ENCODE measurements at places on chromosomes 4 and X.
A peak's percentile ranks its signal among the peaks of the same experiment; 100 is the strongest.

DNA sequence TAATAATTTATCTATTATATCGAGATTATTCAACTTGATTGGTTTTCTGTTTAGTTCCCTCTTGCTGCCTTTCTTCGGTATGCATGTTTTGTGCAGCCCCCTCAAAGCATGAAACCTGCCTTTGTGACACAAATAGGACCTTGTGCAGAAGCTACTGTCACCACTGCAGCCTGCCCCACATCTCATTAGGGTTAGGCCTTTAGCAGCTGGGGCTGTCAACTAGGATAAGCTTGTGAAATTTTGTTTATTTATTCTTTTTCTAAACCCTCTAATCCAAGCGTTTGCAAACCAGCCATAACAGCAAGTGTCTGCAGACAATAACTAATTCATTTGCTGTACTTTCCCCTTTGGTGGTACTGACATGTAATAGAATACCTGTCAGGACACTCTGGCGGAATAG is 258.9 kb downstream of the RCHY1 start:
- no peak for DNase-seq

GRCh38 chr4:71456841-71457240 is 118.0 kb downstream of the SLC4A4 start:
- DNase-seq = no peak

DNA sequence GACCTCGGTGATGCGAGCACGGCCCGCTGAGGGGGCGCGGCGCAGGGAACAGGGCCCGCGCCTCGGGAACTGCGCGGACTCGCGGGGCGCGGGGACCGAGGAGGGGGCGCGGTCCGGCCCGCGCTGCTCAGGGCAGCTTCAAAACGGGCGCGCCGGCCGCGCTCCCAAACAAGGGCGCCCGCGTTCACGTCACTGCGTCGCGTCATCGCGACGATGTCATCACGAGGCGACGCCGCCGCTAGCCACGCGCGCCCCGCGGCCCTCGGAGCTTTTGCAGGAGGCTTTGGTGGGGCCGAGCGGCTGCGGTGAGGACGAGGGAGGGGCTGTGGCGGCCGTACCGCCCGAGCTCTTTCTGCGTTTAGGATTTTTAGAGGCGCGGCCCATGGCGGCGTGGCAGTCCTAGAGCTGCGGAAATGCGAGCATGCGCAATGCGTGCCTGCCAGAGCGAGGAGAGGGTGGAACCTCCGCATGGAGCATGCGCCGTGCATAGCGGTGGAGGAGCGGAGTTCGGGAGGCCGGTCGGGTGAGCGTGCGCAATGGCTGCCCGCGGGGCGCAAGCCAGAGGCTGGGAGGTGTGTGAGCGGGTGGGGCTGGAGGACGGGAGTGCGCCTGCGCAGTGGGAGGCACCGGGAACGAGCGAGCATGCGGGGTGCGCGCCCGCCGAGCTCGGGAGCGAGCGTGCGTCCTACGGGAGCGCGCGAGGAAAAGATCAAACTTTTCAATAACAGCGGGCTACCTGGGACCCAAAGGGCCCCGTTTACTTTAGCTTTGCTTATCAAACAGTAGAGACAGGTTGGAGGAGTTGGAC is at the start of gene PPP2R3B:
TSS of gene PPP2R3B (minus strand) at position 140 of the 808 bp plus-strand sequence. CDS start 216 bp downstream, outside the sequence.
- peak; percentile 94 for DNase-seq

- no peak for DNase-seq
These were observed 220.4 kb upstream of the AGTR2 start for GRCh38 chrX:115949900-115950822.

DNA sequence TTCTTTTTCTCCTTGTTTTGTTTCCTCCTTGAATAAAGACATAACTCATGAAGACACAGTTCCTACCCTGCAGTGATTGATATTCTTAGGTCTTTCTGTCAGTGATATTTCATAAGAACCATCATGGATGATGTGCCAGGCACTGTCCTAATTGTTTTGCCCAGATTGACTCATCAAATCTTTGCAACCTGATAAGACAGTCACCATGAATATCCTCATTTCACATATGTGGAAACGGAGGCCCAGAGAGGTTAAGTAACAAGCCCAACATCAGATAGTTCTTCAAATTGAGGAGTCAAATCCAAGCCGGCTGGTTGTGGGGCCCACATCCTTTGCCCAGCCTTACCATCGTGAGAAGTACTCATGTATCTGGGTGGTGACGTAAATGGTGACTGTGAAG is 69.9 kb downstream of the SEL1L3 start:
- DNase-seq = no peak

GRCh38 chr4:54330896-54331295 is 101.8 kb downstream of the PDGFRA start:
- DNase-seq = no peak

DNA sequence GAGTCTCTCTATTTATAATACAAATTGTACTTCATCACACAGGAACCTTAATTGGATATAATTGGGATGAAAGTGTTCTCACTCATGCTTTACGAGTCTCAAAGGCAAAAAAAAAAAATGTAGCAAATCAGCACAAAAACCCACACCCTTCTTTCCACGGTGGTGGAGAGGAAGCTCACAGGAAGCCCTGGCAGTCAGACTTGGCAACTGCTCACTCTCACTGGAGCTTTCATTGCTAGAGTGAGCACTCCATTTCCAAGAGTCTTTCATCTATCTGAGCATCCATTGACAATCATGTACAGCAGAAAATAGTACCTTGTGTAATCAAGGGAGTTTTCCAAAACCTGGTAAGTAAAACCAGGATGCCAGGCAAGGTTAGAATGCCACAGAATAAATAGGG is 2159.4 kb upstream of the AGA start:
- no peak for DNase-seq

GRCh38 chr4:56206258-56206657 is 181.0 kb downstream of the AASDH start:
- no peak for DNase-seq

DNA sequence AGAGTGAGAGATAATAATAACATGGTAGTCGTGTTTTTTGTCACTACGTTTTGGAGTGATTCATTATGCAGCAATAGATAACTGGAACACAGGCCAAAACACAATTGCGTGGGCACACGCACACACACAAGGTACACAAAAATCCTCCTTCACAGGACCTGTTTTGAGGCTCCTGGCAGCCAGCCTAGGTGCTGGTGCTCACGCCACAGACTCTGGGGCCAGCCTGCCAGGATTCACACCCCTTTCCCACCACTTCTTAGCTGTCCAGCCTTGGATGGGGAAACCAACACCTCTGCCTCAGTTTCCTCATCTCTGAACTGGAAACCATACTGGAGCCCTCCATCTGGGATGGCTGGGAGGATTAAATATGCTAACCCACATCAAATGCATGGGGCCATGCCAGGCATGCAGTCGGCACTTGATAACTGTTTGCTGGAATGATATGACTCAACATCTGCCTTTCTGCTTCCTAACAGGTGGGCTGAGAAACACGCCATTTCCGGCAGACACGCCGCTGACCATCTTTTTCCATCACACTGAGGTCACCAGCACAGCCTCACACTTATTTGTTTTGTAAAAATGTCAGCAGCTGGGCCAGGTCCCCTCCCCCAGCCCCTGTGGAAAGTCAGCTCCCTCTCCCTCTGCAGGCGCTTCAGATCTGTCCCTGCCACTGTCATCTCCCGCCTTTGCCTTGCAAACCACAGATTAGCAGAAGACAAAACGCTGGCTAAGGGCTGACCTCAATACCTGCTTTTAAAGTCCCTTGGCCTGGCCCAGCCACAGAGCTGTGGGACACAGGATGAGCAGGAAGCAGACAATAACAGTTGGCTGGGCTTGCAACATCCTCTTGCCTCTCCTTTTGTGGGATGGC is 237.5 kb downstream of the BCOR start:
- peak; percentile 84 for DNase-seq

GRCh38 chrX:146449243-146449642 is 360.3 kb upstream of the CXorf51B start:
- DNase-seq = no peak
